GM12864 (cell line): ENCODE measurements at places on chromosomes 11 and 22.

DNA sequence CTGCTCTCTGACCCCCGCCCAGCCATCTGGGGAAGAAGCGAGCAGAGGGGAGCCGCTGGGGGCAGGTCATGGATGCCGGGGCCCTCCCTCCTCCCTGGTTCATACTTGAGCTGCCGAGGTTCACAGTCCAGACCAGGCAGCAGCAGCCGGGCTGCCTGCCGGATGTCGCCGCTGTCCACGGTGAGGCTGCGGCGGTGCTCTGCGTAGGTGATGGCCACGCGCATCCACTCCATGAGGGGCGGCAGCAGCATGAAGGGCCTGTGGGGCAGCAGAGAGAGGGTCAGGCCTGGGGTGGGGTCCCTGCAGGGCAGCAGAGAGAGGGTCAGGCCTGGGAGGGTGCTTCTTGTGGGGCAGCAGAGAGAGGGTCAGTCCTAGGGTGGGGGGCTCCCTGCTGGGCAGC lies 67.6 kb downstream of the NAT10 start:
- DNase-seq, result no peak

- DNase-seq, result no peak
Observed at GRCh38 chr11:28657378-28658030, 549.3 kb downstream of the METTL15 start.

GRCh38 chr22:22600531-22601261 lies 41.6 kb upstream of the PRAME start:
- DNase-seq, result no peak

DNA sequence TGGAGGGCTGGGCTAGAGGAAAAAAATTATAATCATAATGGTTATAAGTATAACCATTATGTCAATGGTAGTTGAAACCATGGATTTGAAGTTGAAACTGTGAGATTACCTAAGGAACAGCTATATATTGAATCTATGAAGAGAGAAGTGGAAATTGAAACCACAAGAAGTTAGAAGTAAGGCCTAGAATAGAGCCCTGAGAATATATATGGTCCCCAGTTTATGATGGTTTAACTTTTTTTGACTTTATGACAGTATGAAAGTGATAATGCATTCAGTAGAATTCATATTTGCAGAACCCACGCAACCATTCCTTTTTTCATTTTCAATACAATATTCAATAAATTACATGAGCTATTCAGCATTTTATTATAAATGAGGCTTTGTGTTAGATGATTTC lies 15.0 kb downstream of the AASDHPPT start:
- DNase-seq, result no peak

- DNase-seq, result no peak
Observed at GRCh38 chr11:122131126-122131525, 15.1 kb upstream of the BLID start.

GRCh38 chr11:130198964-130199363 lies 39.4 kb downstream of the ST14 start:
- no peak for DNase-seq

DNA sequence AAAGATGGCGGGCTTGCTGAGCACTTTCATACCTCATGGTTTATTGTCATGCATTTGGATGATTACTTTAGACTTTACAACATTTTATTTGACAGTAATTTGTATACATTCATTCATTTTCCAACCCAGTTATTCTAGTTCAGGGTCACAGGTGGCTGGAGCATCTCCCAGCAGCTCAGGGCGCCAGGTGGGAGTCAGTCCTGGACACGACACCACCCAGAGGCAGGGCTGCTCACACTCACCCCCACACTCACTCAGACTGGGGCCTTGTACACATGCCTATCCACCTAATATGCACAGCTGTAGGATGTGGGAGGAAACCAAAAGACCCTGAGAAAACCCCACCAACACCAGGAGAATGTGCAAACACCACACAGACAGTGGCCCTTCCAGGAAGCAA lies 123.9 kb downstream of the OPCML start:
- DNase-seq, result no peak
